Testis (tissue), 5 donors: ENCODE measurements at places on chromosomes 6 and 20. TPM values are rescaled to one million over a fixed set of nuclear protein-coding genes. Genes with fewer than 3 reads are reported as not detected.

DNA sequence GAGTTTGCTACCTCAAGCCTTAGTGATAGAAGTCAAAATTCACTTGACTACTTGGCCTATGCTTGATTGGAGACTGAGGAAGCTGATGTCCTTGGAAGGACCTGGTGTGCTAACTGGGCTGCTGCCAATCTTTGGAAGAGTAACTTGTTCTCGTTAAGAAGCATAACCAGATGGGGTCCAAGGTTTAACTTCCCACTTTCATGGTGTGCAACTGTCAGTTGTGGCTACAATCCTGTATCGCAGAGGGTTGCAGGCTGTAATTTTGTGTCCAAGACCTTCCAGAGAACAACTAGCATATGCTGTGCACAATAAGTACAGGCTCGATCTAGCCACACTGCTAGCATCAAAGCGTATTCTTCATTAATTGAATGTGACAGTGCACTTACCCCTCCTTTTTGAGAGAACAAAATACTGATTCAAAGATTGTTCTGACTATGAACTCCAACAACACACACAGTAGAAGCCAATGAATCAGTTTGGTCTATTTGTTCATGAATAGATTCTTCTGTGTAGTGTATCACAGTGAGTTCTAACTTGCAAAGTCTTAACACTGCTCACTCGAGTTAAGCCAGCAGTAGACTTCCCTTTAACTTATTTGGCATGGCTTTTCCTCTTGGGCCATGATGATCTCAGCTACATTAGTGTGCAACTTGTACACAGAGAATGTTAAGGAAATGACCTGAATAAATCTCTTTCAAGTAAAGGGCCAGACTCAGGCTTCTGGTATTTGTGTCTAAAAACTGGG lies 15.8 kb upstream of the PLCB1 start:
- no peak overlapping the region for H3K4me3 ChIP-seq
- DNase-seq = no peak
- H3K27ac ChIP-seq = no peak overlapping the region
- no peaks in the 10 kb centered on the region for H3K27me3 ChIP-seq
- H3K36me3 ChIP-seq = no peaks in the 10 kb centered on the region

DNA sequence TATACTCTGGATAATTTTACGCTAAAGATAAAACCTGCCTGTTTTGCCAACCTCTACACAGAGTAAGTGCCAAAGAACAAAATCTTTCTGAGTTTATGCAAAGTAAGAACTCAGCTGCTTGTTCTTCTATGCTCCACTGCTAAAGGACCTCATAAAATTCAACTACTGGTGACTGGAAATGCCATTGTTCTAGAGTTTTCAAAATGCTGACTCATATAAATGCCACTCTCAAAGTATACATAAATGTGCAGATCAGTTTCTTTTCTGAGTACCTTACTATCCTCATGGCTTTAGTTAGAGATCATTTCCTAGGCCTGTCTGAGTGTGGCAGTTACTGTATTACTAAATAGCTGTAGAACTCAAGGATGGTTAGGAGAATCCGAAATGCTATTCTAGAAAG lies 45.6 kb downstream of the LYRM4 start:
- no peaks in the 10 kb centered on the region for H3K4me1 ChIP-seq
- H3K27ac ChIP-seq = no peak overlapping the region
- H3K36me3 ChIP-seq = no peaks in the 10 kb centered on the region
- H3K27me3 ChIP-seq = no peaks in the 10 kb centered on the region

DNA sequence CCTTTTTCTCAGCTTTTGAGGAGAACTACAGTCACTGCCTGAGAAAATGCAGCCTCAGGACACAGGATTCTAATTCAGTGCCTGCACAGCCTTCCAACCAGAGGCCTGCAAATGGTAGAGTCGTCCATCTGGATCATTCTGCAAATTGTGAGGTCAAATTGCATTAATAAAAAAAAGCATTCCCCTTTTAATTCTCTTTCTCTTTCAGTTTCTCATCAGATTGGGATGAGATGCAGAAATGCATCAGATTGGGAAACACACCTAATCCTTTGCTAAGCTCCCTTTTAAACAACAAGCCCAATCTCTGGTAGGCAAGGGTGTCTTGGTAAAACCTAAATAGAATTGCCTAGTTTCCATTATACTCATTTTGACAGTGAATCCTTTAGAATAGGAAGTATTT lies 838.8 kb downstream of the MAFB start:
- H3K4me1 ChIP-seq = peaks cover 11% of the 10 kb centered on the region
- H3K4me3 ChIP-seq = no peak overlapping the region
- no peaks in the 10 kb centered on the region for H3K27me3 ChIP-seq
- DNase-seq = no peak
- no peaks in the 10 kb centered on the region for H3K36me3 ChIP-seq
- H3K27ac ChIP-seq = no peak overlapping the region

DNA sequence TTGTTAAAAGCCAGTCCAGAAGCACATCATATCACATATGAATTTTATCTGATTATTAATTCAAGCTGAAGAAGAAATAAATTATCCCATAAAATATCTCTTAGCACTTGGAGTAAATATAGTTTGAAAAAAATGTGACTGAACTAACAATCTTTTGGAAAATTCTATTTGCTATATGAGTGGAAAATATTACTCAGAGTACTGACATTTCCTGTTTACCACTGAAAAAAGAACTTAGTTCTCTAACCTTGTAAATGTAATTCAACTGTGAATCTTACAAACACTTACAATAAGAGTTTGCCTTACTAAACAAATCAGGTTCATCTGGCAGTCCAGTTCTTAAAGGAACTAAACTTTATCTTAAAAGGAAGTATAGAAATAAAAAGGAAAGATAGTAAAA lies 44.2 kb downstream of the MOXD1 start:
- H3K4me1 ChIP-seq = no peaks in the 10 kb centered on the region
- DNase-seq = no peak
- H3K4me3 ChIP-seq = no peak overlapping the region

- no peaks in the 10 kb centered on the region for H3K36me3 ChIP-seq
- peak overlapping the region; percentile 100 for H3K27ac ChIP-seq
- DNase-seq = peak; percentile 66
- no peaks in the 10 kb centered on the region for H3K27me3 ChIP-seq
- no peaks in the 10 kb centered on the region for H3K4me1 ChIP-seq
- H3K4me3 ChIP-seq = peak overlapping the region; percentile 87
These were observed 637 bp downstream of the ARID1B start for GRCh38 chr6:156777577-156778453.

DNA sequence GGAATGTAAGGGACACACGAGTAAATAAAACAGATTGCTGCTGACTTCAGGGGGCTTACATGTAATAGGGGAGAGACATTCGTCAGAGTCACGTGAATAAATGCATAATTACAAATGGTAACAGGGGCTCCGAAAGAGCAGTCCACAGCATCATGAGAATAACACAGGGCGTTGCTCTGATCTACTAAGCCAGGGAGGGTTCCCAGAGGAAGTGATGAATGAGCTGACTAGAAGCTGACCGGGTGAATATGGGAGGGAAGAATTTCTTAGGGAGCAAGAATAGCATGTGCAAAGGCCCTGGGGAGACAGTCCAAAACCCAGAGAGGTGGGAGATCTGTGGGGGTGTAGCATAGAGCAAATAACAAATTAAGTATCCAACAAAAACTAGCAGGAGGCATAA lies 2.4 kb downstream of the BPI start:
- DNase-seq = no peak
- no peak overlapping the region for H3K27ac ChIP-seq
- no peak overlapping the region for H3K4me3 ChIP-seq
- peaks cover 5% of the 10 kb centered on the region for H3K4me1 ChIP-seq

GRCh38 chr20:40104959-40105358 lies 584.1 kb downstream of the MAFB start:
- H3K27ac ChIP-seq = no peak overlapping the region
- H3K36me3 ChIP-seq = no peaks in the 10 kb centered on the region
- H3K4me1 ChIP-seq = no peaks in the 10 kb centered on the region
- no peak for DNase-seq
- no peaks in the 10 kb centered on the region for H3K27me3 ChIP-seq

- H3K4me1 ChIP-seq = no peaks in the 10 kb centered on the region
- H3K27ac ChIP-seq = no peak overlapping the region
- no peak for DNase-seq
These were observed 280.4 kb downstream of the PTPRK start for GRCh38 chr6:128240024-128240428.

- H3K4me1 ChIP-seq = no peaks in the 10 kb centered on the region
- H3K27me3 ChIP-seq = no peaks in the 10 kb centered on the region
- no peak overlapping the region for H3K27ac ChIP-seq
- no peaks in the 10 kb centered on the region for H3K36me3 ChIP-seq
These were observed 23.6 kb upstream of the NKAIN2 start for GRCh38 chr6:123780021-123780420.

DNA sequence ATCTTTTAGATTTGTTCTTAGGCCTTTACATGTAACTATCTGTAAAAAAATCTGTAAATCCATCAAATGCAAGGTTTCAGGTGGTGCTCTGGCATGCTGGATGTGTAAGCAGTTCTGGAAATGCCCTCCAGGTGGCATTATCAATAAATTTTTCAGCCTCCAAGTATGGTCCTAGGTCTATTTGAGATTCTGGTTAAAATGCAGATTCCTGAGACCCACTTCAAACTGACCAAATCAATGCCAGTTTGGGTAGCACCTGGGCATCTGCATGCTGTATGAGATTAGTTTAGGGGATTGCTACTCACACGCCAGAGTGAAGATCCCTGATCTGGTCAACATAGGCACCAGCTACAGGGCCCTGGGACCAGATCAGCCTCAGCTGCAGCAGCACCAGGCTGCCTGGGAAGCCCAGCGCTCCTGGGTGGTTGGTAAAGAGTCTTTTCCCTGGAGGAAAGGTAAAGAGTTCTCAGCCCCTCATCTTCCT lies 507.3 kb upstream of the CITED2 start:
- H3K4me3 ChIP-seq = no peak overlapping the region
- DNase-seq = peak; percentile 32
- no peaks in the 10 kb centered on the region for H3K36me3 ChIP-seq
- H3K27me3 ChIP-seq = no peaks in the 10 kb centered on the region

- peaks cover 44% of the 10 kb centered on the region for H3K4me1 ChIP-seq
- peak; percentile 79 for DNase-seq
- no peak overlapping the region for H3K27ac ChIP-seq
- H3K4me3 ChIP-seq = no peak overlapping the region
These were observed 49.2 kb upstream of the SASH1 start for GRCh38 chr6:148293181-148293995.

- no peak overlapping the region for H3K27ac ChIP-seq
- no peak overlapping the region for H3K4me3 ChIP-seq
- no peak for DNase-seq
- no peaks in the 10 kb centered on the region for H3K4me1 ChIP-seq
These were observed 110.6 kb downstream of the UBE3D start for GRCh38 chr6:82954937-82955577.

- no peaks in the 10 kb centered on the region for H3K27me3 ChIP-seq
- no peak overlapping the region for H3K27ac ChIP-seq
- H3K4me3 ChIP-seq = no peak overlapping the region
- peaks cover 6% of the 10 kb centered on the region for H3K4me1 ChIP-seq
- DNase-seq = no peak
These were observed 7.1 kb downstream of the DDR1 start for GRCh38 chr6:30891450-30891723.

DNA sequence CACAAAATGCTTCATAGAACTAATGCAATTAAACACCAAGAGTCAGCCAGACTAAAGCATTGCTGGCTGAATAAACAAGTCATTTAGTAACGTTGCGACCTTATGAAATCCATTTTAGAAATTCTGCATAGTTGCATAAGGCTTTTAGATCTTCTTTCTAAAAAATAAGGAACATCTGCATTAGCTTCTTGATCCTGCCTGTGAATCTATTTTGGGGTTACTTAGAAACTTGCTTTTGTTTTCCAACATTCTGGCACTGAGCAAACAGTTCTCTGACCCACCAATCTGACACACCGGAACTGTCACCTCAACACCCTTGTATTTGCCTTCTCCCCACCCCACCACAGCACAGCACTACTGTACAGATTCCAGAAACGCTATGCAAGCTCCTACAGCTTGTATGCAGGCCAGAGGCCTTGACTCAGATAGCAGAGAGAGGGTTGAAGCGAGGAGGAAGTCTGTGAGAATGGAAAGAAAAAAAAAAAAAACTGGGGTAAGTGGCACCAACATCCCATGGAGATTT lies 55.0 kb downstream of the KIF13A start:
- peak; percentile 23 for DNase-seq
- no peaks in the 10 kb centered on the region for H3K36me3 ChIP-seq
- H3K4me3 ChIP-seq = no peak overlapping the region
- H3K27me3 ChIP-seq = no peaks in the 10 kb centered on the region

DNA sequence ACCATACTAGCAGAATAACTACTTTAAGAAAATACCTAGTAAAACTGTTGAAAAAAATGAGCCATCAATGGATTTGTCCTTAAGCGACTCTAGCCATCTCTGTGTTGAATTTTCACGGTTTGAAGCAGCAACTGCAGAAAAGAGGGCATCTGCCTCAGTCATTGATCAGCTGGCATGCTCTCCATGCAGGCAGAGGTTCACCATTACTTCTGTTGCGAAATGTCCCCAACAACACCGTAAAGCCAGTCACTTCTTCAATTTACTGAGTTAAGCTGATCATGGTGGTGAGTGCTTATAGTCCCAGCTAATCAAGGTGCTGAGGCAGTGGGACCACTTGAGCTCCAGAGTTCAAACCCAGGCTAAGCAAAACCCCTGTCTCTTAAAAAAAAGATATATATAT lies 11.1 kb downstream of the TPD52L1 start:
- H3K27ac ChIP-seq = no peak overlapping the region
- no peaks in the 10 kb centered on the region for H3K36me3 ChIP-seq
- H3K4me3 ChIP-seq = no peak overlapping the region
- DNase-seq = no peak
- no peaks in the 10 kb centered on the region for H3K27me3 ChIP-seq

GRCh38 chr6:53433261-53433950 lies 84.7 kb upstream of the ELOVL5 start:
- H3K4me1 ChIP-seq = peaks cover 14% of the 10 kb centered on the region
- H3K27me3 ChIP-seq = no peaks in the 10 kb centered on the region
- H3K4me3 ChIP-seq = no peak overlapping the region
- no peaks in the 10 kb centered on the region for H3K36me3 ChIP-seq

- no peaks in the 10 kb centered on the region for H3K36me3 ChIP-seq
- H3K4me3 ChIP-seq = no peak overlapping the region
- H3K27me3 ChIP-seq = no peaks in the 10 kb centered on the region
These were observed 30.8 kb downstream of the FBXO30 start for GRCh38 chr6:145783796-145784195.

Gene KIFC1
- polyA plus RNA-seq = 20.2 TPM

Gene ARMC12
- 84.9 TPM for polyA plus RNA-seq

Gene KIF25
- 1.1 TPM for polyA plus RNA-seq

Gene HCRTR2
- 0.50 TPM for polyA plus RNA-seq

Gene FAM50B
- polyA plus RNA-seq = 24.5 TPM

Gene NOX3
- not detected for polyA plus RNA-seq

Gene TMEM217
- polyA plus RNA-seq = 46.5 TPM

Gene CST2
- 0.49 TPM for polyA plus RNA-seq

Gene KIF6
- polyA plus RNA-seq = 12.0 TPM

Gene TTLL9
- polyA plus RNA-seq = 32.7 TPM

Gene RNF182
- polyA plus RNA-seq = 6.8 TPM

Gene ECHDC1
- 30.9 TPM for polyA plus RNA-seq
